ENCODE measurements at places on chromosomes 16 and 17.
A peak's percentile ranks its signal among the peaks of the same experiment; 100 is the strongest.

DNA sequence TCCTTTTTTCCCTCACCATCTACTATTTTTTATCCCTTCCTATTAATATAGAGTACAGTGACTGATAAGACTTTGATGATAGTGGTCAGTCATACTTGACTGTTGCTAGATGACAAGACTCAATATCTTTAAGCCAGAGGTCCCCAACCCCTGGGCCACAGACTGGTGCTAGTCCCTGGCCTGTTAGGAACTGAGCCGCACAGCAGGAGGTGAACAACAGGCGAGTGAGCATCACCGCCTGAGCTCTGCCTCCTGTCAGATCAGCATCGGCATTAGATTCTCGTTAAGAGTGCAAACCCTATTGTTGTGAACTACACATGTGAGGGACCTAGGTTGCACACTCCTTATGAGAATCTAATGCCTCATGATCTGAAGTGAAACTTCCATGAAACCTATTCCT, 341.3 kb downstream of the BCAS3 start:
- no peak for DNase-seq

DNA sequence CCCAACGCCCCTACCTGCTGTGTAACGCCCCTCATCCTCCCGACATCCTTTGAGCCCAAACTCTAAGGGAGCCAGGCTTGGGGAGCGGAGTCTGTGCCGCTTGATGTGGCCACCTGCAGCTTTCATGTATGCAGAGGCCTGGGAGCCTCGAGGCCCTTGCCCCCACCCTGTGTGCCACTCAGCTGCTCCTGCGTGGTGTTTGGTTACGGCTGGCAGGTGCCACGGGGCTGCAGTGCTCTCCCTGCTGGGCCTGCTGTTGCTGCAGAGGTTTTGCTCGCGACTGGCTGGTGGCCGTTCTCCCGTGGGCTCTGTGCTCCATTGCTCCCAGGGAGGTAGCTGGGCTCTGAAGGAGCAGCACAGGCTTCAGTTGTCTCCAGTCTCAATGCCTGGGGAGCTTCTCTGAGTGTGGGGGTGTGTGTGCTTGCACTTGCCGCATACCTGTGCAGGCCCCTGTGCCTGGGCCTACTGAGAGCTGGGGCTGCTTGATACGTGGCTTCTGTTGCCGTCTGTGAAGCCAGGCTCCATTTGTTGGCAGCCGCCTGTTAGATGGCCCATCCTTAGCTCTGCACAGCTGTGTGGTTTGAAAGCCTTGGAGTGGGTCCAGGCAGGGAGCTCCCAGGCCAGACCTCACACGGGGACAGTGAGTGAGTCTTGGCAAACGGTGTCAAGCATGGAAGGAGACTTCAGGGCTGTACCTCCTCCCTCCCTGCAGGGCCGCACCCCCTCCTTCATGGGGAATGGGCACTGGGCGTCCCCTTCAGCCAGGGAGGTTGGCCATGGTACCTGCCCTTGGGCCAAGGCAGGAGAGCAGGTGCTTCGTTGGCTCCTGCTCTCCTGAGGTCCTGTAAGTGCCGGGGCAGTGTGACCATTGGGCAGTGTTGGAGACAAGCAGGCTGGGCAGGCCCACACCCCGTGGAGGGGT, 47.2 kb downstream of the PDPK1 start:
- no peak for DNase-seq

- DNase-seq: no peak
These were observed 2.0 kb downstream of the CACNA1H start for GRCh38 chr16:1154887-1155331.

DNA sequence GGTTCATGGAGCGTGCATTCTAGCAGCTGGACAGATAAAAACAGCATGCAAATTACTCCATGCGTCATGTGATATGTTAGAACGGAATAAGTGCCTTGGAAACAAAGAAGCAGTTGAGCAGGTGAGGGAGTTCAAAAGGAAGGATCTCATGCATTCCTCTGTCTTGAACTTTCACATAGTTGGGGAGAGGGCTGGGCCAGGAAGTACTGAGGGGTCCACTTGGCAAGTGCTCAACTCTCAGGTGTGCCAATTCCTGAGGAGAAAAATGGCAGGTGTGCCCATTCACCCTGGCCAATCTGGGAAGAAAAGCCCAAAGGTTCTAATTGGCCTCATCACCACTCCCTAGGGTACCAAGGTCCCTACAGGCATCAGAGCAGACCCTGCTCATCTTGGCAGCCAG, 67.7 kb downstream of the CES1 start:
- DNase-seq: no peak

DNA sequence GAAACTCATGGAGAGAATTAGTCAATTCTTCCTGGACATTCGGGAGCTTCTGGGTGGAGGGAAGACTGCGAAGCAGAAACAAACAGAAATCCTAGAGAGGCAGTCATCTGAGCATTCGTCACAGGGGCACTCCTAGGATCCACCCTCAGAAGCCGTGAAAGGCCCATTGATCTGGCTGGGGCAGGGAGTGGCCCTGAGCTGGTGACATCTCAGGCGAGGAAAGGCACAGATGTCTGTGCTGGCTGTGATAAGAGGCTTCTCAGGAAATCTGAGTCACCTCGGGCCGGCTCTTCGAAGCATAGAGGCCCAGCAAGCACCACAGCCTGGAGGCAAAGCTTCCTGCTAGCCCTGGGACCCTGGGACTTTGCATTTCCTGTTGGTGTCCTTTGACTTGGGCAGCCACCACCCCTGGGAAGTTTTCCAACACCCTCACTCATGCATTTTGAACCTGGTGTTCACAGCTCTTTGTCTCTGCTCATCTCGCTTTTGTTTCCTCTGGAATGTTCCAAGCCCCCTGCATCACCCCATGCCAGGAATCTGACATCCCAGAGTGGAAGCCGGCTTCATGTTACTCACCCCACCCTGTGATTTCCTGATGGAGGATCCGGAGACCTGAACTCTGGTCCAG, 23.3 kb upstream of the CDRT4 start:
- DNase-seq: no peak

DNA sequence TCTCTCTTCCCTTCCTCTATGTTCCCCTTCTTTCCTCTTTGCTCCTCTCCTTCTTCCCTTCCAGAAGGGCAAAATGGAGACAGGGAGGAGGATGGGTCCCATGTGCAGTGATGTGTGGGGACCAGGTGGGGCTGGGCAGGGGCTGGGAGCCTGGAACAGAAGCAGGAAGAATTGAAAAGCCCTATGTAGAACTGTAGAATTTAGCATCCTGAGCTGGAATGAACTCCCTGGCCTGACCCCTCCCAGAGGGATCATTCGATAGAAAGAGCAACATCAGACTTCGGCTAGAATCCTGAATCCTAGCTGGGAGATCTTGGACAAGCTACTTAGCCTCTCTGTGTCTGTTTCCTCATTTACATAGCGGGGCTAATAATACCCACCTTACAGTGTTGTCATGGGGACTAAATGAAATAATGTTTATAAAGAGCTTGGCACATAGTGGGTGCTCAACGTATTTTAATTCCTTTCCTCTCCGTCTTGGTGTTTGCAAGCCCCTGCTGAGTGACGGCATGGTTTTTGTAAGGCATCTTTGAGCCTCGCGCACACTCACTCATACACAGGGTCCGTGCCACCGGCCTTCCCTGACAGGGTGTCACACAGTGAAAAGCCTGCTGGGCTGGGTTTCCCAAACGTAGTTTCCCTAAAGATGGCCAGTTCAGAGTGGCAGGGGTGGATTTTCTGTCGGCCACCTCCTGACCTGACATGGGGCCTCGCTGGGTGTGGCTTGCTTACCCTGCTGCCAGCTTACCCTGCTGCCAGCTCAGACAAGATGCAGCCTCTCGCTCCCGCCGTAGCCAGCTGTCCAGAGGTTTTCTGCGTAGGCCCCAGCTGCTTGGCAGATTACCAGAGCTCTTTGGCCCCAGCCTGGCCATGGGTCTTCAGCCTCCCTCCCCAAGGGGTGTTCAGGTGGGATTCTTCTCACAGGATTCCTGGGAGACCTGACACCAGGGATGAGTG, 6.1 kb upstream of the ARHGAP23 start:
- DNase-seq: no peak

- no peak for DNase-seq
These were observed 73.9 kb downstream of the MRM1 start for GRCh38 chr17:36675250-36675649.

DNA sequence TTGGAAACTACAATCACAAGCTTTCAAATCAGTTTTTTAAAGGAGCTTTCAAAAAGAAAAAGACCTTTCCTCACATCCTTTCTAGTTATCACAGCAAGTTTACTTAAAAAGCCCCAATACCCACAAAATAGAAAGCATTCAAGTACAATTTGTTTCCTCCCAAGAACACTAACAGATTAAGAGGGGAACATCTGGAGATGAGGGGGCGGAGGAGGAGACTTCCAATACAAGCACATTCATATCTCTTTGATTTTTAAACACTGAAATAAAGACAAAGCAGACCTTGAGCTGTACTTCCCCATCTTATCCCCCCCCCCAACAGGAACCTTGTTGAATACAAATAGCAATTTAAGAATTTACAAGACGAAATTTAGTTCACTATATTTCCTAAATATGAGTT, 2.0 kb downstream of the YWHAE start:
- DNase-seq: no peak

DNA sequence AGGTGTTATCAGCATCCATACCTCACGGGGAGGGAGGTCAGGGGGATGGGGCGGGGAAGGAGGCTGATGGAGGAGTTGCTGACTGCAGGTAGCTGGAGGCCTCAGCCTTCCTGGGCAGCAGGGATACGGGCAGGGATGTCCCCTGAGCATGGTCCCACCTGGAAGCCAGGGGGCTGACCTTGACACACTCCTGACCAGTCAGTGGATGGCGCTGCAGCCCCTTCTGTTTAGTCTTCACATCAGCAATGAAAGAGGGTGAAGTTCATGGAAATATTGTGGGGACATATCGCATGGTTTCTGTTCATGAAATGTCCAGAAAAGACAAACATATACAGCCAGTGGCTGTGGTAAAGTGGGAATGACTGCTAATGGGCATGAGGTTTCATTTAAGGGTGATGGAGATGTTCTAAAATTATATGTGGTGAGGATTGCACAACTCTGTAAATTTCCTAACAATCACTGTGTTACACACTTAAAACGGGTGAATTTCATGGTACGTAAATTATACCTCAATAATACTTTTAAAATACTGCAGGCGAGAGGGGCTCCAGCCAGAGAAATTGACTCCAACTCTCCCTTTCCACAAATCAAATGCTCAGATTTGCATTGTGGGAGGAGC, 489.6 kb downstream of the CDH13 start:
- no peak for DNase-seq

DNA sequence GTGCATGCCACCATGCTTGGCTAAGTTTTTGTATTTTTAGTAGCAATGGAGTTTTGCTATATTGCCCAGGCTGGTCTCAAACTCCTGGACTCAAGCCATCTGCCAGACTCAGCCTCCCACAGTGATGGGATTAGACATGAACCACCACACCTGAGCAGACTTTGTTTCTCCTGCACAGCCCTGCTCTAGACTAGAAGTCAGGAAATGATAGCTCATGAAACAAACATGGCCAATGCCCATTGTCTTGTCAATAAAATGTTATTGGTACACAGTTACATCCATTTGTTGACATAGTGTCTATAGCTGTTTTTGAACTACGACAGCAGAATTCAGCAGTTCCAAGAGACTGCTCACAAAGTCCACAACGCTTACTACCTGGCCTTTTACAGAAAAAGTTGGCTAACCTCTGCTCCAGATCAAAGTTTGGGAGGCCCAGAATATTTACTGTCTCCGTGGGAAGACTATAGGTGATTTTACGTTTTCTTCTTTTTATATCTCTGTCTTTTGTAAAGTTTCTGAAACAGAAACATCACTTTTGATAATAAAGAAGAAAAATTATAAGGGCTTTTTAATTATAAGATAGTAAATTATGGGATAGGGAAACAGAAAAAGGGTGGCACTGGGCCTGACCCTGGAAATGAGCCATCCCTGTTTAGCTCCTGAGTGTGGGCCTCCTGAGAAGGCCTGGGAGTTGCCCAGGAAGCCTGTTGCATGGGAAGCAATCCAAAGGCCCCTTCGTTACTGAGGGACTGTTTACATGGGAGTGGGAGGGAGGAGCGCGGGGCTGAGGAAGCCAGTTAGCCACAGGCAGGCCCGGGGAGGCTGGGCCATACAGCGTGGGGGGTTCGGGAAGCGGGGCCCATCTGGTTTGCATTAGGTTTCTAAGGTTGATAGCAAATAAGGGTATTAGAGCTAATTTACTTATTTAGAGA, 201.5 kb downstream of the IRF8 start:
- DNase-seq: no peak

DNA sequence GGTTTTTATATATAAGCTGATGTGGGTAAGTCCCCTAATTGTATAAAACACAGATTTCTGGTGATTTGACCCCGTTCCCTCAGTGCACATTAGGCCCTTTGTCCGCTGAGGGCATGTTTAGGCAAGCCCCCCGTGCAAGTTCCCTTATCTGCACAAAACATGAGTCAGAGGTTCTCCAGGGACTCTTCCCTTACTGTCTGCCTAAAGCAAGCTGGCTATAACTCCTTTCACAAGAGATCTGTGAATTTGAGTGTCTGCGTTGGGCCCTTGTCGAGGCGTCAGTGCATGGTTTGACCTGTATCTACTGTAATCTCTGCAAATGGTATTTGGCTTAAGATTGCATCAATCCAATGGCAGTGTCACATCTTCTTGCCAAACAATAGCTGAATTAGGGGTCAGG, 712.8 kb downstream of the CDH8 start:
- no peak for DNase-seq

DNA sequence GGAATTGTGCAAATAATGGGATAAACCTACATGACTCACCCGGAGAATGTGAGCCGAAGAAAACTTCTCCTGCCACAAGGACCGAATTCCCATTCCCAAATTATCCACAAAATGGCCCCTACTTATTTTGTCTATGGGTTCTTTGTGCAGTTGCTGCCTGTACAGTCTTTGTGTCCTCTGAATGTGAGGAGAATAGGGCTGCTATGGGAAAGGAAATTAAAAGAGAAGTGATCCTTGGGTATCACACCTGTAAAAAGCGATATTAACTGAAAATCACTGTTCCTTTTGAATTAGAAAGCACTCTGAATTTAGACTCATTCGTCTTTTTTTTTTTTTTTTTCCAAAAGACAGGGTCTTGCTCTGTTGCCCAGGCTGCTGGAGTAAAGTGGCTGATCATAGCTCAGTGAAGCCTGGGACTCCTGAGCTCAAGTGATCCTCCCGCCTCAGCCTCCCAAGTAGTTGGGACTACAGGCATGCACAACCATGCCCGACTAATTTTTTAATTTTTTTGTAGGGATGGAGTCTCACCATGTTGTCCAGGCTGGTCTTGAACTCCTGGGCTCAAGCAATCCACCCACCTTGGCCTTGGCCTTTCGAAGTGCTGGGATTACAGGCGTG, 45.4 kb downstream of the CHD9 start:
- no peak for DNase-seq

DNA sequence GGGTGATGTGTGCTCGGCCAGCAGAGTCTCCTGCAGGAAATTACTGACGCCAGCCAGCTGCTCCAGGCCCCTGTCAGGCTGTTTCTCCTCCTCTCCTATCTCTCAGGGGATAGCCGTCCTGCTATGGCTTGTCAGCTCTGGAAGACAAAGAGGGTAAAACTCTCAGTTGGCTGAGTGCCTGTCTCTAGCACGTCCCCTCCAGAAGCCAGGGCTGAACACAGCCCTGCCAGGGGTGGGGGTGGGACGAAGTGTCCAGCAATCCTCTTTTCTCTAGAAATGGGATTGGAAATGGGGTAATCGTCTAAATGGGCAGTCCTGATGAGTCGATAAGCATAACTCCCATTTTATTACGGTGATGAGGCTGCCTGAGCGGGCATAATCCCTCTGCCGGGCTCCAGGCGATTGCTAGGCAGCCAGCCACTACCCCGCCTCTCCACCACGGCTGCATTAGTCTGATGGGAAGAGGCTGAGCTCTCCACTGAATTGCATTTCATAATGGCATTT, 89.1 kb upstream of the GNAO1 start:
- DNase-seq: peak; percentile 82

Measured in renal pelvis (tissue), 12 donors.